ENCODE measurements at places on chromosomes 16 and 17. TPM values are rescaled to one million over a fixed set of nuclear protein-coding genes. Genes with fewer than 3 reads are reported as not detected.

The GNPTG gene
- 28.0 TPM for total RNA-seq

The KRT24 gene
- total RNA-seq: 0.26 TPM

The CA10 gene
- total RNA-seq: 2.2 TPM

The CORO6 gene
- total RNA-seq: 5.2 TPM

The ARMC7 gene
- 2.5 TPM for total RNA-seq

The SMIM36 gene
- not detected for total RNA-seq

Data from urinary bladder (tissue), 4 donors.